Muscle of leg (tissue), 16 donors: ENCODE measurements at places on chromosomes 7 and 10. TPM values are rescaled to one million over a fixed set of nuclear protein-coding genes. Genes with fewer than 3 reads are reported as not detected.
A peak's percentile ranks its signal among the peaks of the same experiment; 100 is the strongest.

Gene CLRN3
- 0.09 TPM for total RNA-seq

Gene LRRD1
- total RNA-seq: 0.31 TPM

Gene AVL9
- 21.9 TPM for total RNA-seq

Gene MBL2
- total RNA-seq: not detected

Gene RBP3
- total RNA-seq: not detected

Gene VWA2
- 0.04 TPM for total RNA-seq

GRCh38 chr10:21626457-21627161 is 92.6 kb downstream of the MLLT10 start:
- no peak for DNase-seq

- DNase-seq: peak; percentile 65
Observed at GRCh38 chr7:100475549-100475948, 3.5 kb downstream of the TSC22D4 start.

GRCh38 chr10:3201796-3202195 is 29.2 kb upstream of the PITRM1 start:
- DNase-seq: no peak

- DNase-seq: no peak
Observed at GRCh38 chr7:101521430-101521925, 107.6 kb downstream of the MYL10 start.

DNA sequence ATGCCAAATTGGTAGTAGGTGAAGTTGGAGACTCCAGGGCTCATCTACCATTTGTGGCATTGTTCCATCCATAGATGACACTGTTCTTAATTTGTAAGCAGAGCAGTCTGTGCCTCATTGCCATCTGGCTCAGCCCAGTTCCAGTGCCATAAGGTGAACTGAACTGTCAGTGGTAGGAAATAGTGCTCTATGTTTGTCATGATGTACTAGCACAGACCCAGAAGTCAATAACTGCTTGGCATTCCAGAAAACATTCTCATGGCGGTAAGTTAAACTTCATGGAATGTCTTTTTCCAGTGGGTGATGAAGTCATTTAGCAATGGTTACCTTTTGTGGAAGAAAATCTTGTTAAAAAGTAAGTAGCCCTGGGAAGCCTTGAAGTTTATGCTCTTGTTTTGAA is 302.7 kb downstream of the SUGCT start:
- peak; percentile 50 for DNase-seq

DNA sequence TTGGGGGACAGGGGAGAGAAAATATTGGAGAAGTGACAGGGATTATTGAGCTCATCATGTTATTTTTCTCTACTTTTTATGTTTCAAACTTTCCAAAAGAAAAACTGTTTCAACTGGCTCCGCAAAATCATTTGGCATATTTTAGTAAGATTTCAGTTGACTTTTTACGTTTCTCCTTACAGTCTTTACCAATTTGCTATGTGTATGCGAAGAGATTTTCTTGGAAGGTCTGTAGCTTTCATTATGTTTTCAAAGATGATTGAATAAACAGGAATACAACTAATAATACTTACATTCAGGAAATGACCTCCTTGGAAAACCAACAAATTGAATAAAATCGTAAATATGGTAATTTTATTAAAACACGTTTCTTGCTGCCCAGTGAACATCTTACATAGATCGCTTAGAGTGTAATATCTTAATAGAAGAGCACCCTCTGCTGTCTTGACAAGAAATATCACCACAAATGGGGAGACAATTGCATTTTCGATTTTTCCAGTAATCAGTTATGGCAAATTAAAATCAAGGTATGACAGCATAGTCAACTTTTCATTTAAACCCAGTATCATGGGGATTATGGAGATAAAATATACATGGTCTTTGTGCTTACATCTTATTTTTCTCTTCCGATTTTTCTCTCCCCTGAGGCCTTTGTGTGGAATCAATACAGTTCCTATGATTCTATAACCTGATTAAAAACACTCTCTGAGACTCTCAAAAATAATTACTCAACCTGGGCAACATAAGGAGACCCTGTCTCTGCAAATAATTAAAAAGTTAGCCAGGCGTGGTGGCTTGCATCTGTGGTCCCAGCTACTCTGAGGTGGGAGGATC is 43.1 kb downstream of the MBL2 start:
- DNase-seq: peak; percentile 49

DNA sequence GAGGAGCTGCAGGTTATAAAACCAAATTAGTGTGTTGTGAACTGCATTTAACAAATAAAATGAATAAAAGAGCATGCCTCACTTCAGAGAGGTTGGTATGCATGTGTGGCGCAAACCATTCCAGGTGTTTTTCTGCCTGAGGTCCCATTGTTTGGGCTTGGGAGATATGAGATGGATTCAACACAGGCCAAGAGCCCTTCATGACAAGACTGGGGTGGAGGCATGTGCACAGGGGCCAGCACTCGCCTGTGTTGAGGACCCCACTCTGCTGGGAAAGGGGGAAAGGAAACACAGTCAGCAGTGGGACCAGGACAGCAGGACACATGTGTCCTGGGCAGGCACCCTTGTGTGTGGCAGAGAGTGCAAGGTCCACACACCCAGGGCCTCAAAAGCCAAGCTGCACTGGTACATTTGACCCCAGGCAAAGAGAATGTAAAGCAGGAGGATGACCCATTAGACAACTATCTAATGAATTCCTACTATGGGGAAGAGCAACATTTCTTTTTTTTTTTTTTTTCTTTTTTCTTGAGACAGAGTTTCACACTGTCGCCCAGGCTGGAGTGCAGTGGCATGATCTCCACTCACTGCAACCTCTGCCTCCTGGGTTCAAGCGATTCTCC is 9.2 kb upstream of the SLC18A3 start:
- no peak for DNase-seq

DNA sequence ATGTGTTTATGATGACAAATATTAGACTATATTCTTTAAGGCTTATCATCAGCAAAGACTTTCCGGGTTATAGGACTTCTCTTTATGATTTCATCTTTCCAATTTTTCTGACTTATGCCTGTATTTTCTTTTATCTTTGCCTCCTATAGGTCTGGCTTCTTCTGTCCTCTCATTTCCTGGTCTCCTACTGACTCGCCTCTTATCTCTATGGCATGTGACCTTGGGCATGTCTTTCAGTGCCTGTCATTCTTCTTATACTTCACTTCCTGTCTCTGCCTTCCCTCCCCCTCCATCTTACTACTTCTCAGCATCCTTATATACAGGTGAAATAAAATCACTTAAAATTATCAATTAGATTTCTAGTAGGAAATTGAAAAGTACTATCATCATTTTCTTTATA is 42.2 kb downstream of the PCDH15 start:
- no peak for DNase-seq
